ENCODE measurements at places on chromosomes 1 and 21.

DNA sequence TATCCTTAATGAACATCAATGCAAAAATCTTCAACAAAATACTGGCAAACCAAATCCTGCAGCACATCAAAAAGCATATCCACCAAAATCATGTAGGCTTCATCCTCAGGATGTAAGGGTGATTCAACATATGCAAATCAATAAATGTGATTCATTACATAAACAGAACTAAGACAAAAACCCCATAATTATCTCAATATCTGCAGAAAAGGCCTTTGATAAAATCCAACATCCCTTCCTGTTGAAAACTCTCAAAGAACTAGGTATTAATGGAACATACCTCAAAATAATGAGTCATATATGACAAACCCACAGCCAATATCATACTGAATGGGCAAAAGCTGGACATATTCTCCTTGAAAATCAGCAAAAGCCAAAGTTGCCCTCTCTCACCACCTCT is 54.6 kb upstream of the DEPDC1 start:
- DNase-seq = no peak
- no peaks in the 10 kb centered on the region for H3K27me3 ChIP-seq
- no peak overlapping the region for H3K4me3 ChIP-seq
- no peaks in the 10 kb centered on the region for H3K36me3 ChIP-seq

DNA sequence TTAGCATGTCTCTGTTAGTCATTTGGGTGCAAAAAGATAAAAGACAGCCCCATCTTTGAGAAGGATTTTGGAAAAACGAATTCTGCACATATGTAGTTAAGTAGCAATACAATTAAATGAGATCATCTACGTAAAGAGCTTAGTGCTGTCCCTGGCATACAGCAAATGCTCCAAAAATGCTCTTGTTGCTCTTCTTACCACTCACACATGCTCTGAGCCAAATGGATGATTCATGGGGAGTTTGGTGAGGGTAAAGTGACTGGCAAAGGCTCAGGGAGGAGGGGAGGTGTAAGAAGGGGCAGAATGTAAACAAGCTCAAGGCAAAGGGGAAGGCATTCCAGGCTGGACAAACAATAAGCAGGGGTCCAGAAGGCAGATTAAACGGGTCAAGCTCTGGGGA is 191.9 kb downstream of the AK5 start:
- H3K36me3 ChIP-seq = no peaks in the 10 kb centered on the region
- H3K4me3 ChIP-seq = no peak overlapping the region
- peaks cover 7% of the 10 kb centered on the region for H3K27me3 ChIP-seq
- H3K27ac ChIP-seq = no peak overlapping the region
- DNase-seq = no peak

DNA sequence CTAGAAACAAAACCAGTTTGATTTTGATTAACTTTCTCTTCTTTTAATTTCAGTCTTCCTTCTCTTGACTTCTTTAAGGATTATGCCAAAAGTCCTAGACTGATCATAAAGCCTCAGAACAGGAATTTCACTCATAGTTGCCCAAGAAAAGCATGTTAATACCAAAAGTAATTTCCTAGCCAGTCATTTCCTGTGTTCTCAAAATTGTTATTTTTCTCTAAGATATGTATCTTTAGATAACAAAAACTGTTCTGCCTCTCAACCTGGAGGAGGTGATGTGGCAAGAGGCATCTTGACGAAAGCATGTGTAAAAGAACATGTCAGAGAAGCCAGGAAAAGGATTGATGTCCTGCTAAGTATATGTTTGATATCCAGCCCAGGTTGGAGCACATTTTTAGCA is 78.0 kb upstream of the IPO9 start:
- H3K4me3 ChIP-seq = no peak overlapping the region
- DNase-seq = no peak
- H3K27ac ChIP-seq = no peak overlapping the region
- peaks cover 52% of the 10 kb centered on the region for H3K27me3 ChIP-seq

DNA sequence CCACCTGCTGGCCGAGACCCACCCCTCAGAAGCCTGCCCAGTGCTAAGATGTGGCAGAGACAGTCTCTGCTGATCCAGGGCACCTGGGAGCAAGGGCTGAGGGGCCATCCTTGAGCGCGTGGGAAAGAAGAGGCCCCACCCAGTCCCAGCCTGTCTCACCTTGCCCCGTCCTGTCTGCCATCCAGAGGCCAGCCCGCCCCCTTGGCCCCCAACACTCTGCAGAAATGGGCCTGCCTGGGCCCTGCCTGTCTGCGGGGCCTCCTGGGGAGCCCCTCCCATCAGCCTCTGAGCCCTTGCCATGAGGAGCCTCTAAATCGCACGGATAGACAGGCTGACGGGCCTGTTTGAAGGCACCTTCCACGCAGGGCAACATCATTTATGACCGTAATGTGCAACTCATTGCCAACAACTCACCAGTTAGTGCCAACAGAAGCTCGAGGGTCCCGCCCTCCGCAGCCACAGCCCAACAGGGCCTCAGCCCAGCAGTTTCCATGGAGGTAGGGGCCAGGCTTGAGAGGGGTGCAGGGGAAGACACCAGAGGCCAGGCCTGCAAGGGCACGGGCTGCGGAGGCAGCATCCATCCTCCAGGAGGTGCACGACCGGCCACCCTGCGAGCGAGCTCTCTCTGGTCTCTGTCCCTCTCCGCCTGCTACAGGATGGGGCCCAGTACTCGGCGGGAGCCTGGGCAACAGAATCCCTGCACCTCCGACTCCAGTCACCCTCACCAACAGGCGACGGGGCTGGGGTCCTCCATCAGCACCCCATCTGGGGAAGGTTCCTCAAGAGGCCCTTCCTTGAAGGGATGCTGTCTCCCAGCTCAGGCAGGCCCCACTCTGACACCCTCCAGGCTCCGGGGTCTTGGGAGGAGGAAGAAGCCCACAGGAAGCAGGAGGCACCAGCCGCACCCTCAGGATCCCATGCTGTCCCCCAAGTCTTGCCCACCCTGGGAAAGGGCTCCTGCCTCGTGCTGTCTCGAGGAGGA is 78.0 kb downstream of the MEGF6 start:
- H3K4me1 ChIP-seq = peaks cover 14% of the 10 kb centered on the region
- no peak for DNase-seq
- H3K4me3 ChIP-seq = no peak overlapping the region
- no peak overlapping the region for H3K27ac ChIP-seq
- H3K36me3 ChIP-seq = no peaks in the 10 kb centered on the region
- H3K27me3 ChIP-seq = peaks cover 11% of the 10 kb centered on the region

- no peak overlapping the region for H3K4me3 ChIP-seq
- no peak for DNase-seq
- no peaks in the 10 kb centered on the region for H3K27me3 ChIP-seq
- no peaks in the 10 kb centered on the region for H3K4me1 ChIP-seq
These were observed 53.5 kb downstream of the MIGA1 start for GRCh38 chr1:77832901-77833300.

- peaks cover 5% of the 10 kb centered on the region for H3K4me1 ChIP-seq
- H3K4me3 ChIP-seq = no peak overlapping the region
- H3K36me3 ChIP-seq = no peaks in the 10 kb centered on the region
- H3K27ac ChIP-seq = no peak overlapping the region
These were observed 64.0 kb upstream of the COA6 start for GRCh38 chr1:234309243-234309597.
